SJCRH30 (cell line): ENCODE measurements at places on chromosomes 4 and X. TPM values are rescaled to one million over a fixed set of nuclear protein-coding genes. Genes with fewer than 3 reads are reported as not detected.
A peak's percentile ranks its signal among the peaks of the same experiment; 100 is the strongest.

The TRPC5OS gene
- not detected in 2 replicates for total RNA-seq

The GRID2 gene
- 0.48 and 0.91 TPM in 2 replicates for total RNA-seq

DNA sequence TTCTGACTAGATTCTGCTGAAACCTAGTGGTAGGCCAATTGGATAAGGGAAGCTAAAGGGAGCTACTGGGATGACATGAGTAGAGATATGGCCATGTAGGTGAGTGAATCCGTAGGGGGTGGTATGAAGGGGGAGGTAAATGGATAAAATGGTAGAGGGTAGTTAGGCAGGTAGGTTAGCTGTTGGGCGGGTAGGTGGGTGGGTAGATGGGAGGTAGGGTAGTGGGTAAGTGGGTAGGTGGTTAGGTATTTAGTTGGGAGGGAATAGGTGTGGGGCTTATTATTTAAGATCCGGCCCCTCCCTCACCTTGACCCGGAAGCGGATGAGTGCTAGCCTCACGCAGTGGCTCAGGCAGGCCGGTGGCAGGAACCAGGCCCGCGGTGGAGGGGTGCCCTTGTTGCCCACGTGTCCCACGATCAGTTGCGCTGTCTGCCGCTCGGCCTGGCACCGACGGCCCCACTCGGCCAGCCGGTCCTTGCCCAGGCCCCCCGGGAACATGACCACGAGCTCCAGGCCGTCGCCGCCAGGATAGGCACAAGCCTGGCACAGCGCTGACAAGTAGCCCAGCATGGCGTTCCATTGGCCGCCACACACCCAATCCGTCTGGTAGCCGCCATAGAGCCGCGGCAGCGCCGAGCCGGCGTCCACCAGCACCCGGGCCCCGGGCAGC, 725 bp downstream of the FAM120C start:
- peak; percentile 29 for DNase-seq

DNA sequence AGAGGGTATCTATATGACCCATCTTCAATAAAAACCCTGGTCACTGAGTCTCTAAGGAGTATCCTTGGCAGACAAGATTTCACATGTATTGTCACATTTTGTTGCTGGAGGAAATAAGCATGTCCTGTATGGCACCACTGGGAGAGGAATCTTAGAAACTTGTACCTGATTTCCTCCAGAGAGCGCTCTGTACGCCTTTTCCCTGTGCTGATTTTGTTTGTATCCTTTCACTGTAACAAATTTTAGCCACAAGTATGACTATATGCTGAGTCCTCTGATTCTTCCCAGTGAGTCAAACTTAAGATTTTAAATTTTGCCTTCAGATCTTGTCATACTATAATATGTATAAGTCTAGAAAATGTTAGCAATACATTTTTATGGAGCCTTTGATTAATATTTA, 102.8 kb downstream of the ITIH6 start:
- DNase-seq = peak; percentile 29

DNA sequence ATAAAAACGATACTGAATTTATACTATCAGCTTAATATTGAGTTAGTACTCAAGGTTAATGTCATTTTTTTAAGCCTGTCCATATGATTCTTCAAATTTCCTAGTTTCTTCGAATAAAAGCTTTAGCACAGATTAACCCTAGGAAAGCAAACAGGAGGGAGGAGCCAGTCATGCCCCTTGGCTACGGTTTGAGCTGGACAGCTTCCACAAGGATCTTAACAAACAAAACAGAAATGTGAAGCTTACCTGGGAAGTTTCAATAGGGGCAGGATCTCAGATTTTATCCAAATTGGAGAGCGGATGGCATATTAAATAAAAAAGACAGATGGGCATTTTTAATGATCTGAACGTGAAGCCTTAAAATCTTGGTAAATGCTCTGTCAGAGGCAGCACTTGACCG, 2.3 kb downstream of the NWD2 start:
- no peak for DNase-seq

- no peak for DNase-seq
Measured at GRCh38 chrX:10902001-10902400, 209.1 kb upstream of the HCCS start.

DNA sequence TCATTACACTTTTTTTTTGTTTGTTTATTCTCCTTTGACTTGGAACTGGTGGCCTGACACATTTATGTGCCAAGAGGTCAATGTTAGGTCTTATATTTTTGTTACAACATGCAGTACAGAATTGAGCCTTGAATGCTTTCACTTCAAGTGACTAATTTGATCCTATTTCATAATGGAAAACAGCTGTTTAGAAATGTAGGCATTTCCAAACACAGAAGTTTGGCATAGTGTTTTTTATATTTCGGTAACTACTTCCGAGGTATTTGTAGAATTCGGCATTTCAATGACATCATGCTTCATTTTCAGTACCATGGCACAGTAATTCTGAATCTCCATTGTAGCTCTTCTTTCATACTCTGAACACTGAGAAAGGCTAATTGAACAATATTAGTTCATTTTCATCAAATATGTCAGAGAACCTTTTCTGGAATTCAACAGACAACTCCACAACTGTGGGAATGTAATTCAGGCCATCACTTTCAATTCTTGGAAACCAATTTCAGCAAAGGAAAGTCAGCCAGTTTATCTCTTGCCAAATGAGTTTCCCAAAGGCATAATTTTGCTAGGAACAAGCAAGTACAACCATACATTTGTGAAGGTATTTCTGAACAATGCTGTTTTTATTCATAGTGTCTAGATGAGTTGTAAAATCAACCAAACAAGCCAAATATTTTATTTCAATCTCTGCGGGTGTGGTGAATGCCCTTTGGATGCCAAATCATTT, 11.4 kb downstream of the FAM120C start:
- no peak for DNase-seq

- no peak for DNase-seq
Measured at GRCh38 chrX:30674799-30675198, 21.6 kb downstream of the GK start.

The CXCL11 gene
- not detected in 2 replicates for total RNA-seq

DNA sequence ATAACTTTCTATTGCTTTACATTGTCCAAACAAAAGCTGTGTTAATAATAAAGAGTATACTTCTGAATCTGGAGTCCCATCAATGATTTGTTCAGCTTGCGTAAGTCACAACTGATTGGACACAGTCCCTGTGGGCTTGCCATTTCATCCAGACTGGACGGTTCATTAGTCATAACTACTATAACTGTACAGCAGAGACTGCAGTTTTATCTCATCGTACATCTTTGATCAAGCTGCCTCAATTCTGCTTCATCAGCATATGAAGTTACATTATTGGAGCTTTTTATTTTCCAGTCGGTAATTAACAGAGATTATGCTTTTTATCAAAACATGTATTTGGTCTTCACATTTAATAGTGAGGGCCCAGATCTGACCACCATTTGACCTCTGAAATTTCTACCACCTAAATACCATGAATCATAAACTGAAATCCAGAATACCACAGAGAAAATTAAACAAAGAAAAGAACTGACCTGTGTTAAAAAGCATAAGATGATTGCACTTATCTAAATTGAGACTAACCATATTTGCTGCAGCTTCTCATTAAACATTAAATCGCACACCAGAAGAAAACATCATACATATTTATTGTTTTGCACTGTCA, 12.5 kb upstream of the MAB21L2 start:
- no peak for DNase-seq

The CT55 gene
- 0.08 and 0.40 TPM in 2 replicates for total RNA-seq

DNA sequence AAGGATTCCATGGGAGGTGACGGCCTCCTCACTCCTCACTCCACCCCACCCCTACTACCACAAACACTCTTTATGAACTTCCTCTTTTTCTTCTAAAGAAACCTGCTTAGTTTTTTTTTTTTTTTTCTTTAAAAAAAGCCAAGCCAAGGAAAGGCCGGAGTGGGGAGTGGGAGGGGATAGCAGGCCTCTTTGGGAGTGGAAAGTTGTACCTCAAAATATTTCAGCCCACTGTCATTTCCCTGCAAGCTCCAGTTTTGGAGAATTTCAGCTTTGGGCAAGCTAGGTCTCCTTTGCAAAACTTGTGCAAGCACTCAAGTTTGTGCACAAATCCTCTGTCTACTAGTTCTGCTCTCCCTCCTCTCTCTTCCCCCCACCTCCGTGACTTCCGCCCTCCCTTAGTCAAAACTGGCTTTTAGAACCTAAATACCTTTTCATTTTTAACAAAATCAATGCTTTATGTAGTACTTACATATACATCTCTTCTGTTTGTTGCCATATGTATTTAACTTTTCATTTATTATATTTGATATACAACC, 512 bp upstream of the ANTXR2 start:
- DNase-seq = no peak

- DNase-seq = peak; percentile 9
Measured at GRCh38 chr4:61427818-61428495, 227.8 kb downstream of the ADGRL3 start.

The PABPC5 gene
- total RNA-seq = 8.4 and 10.6 TPM in 2 replicates

- no peak for DNase-seq
Measured at GRCh38 chrX:136354201-136354600, 53.4 kb downstream of the ADGRG4 start.

GRCh38 chrX:154398668-154399526, 720 bp downstream of the RPL10 start:
- peak; percentile 75 for DNase-seq

- no peak for DNase-seq
Measured at GRCh38 chr4:136796953-136797352, 735.3 kb downstream of the PCDH18 start.

- no peak for DNase-seq
Measured at GRCh38 chr4:158578476-158578875, 56.8 kb downstream of the RXFP1 start.

- DNase-seq = no peak
Measured at GRCh38 chr4:26893491-26893890, 32.9 kb downstream of the STIM2 start.

The PRR32 gene
- total RNA-seq = 0.14 TPM in 1 of 2 replicates, not detected in the other

The NLGN4X gene
- total RNA-seq = 0.79 and 1.7 TPM in 2 replicates
